ENCODE measurements at places on chromosomes 13 and 19. TPM values are rescaled to one million over a fixed set of nuclear protein-coding genes. Genes with fewer than 3 reads are reported as not detected.

DNA sequence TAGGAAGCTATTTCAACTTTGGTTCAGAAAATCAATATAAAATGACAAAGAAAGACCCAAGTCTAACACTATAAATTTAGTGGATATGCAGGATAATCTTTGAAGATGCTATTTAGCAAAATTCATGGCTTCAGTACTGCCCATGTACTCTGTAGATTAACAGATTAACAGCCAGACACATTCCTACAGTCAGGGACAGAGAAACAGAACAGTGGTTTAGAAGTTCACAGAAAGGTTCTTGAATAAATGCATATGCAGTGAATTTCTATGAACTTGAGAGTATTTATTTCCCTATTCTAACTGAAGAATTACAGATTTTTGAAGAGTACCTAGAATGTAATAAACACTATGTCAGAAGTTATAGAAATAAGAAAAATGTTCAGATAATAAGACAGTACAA is 222.8 kb downstream of the KLF12 start:
- DNase-seq = no peak

ATXN8OS gene
- not detected for polyA plus RNA-seq

- DNase-seq = no peak
These were observed 64.8 kb downstream of the ALOX5AP start for GRCh38 chr13:30800107-30800506.

- DNase-seq = no peak
These were observed 7.3 kb downstream of the SIRT6 start for GRCh38 chr19:4174895-4175668.

GRCh38 chr19:33731881-33732280 is 64.8 kb upstream of the KCTD15 start:
- DNase-seq = no peak

- DNase-seq = no peak
These were observed 788 bp upstream of the DLEU7 start for GRCh38 chr13:50844084-50844875.

IGFL1 gene
- not detected for polyA plus RNA-seq
